ENCODE measurements at places on chromosomes 6 and 20.

GRCh38 chr6:30219244-30219643, 6.0 kb upstream of the TRIM26 start:
- DNase-seq, result no peak

GRCh38 chr20:55153001-55153645, 677.7 kb downstream of the DOK5 start:
- DNase-seq, result no peak

GRCh38 chr20:20130399-20130798, 78.1 kb downstream of the CFAP61 start:
- no peak for DNase-seq

- DNase-seq, result no peak
These were observed 68.6 kb upstream of the FYN start for GRCh38 chr6:111941686-111942330.

- no peak for DNase-seq
These were observed 8.3 kb downstream of the MTCL3 start for GRCh38 chr6:127510876-127511275.

DNA sequence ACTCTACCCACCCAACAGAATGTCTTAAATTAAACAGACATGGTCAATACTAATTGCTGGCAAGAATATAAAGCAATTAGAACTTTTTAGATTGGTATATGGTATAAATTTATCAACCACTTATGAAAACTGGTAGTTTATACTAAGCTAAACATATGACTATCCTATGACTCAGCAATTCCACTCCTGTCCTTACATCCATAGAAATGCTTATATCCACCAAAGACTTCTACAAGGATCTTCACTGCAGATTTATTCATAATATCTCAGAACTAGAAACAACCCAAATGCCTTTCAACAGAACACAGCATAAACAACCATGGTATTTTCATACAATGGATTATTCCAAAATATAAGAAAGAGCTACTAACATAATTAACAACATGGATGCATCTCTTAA, 4.6 kb downstream of the ZNF184 start:
- no peak for DNase-seq

- DNase-seq, result no peak
These were observed 6.6 kb downstream of the ARHGAP40 start for GRCh38 chr20:38608188-38608587.

- DNase-seq, result no peak
These were observed 14.4 kb downstream of the CCDC167 start for GRCh38 chr6:37485291-37485702.

- no peak for DNase-seq
These were observed 1.7 kb downstream of the SLC22A23 start for GRCh38 chr6:3455147-3455568.

DNA sequence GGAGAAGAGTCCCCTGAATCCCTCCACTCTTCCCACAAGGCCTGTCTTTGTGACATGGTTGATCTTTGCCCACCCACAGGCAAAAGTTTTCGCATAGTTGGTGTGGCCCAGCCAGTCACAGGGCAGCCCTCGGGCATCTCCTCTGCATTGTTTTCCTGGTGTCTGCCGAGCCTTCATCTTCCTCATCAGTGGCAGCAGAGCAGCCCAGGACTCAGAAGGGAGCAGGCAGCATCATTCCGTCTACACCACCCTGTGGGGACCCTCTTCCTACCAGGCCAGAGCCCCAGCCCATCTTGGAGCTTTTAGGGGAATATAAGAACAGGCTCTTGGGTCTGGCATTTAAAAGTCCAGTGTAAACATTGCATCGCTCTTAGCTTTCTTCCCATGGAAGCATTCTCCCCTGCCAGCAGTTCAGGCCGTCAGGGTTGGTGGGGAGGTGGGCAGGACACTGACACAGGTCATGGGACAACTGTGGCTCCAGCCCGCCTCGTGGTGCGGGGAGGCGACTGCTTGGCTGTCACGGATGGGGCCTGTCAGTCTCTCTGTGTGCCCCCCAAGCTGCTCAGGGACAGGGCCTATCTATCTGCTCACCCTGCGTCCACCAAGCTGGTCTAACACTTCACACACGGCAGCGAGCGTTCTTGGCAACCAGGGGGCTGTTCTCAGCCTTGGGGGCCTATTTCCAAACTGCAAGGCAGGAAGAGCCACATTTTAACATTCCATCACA, 38.3 kb downstream of the PDRG1 start:
- no peak for DNase-seq

- no peak for DNase-seq
These were observed 243.5 kb downstream of the TMEM242 start for GRCh38 chr6:157079771-157080170.

GRCh38 chr6:52741872-52742271, 21.4 kb downstream of the GSTA2 start:
- no peak for DNase-seq

- DNase-seq, result no peak
These were observed 40.4 kb downstream of the DNAAF9 start for GRCh38 chr20:3367089-3367488.

DNA sequence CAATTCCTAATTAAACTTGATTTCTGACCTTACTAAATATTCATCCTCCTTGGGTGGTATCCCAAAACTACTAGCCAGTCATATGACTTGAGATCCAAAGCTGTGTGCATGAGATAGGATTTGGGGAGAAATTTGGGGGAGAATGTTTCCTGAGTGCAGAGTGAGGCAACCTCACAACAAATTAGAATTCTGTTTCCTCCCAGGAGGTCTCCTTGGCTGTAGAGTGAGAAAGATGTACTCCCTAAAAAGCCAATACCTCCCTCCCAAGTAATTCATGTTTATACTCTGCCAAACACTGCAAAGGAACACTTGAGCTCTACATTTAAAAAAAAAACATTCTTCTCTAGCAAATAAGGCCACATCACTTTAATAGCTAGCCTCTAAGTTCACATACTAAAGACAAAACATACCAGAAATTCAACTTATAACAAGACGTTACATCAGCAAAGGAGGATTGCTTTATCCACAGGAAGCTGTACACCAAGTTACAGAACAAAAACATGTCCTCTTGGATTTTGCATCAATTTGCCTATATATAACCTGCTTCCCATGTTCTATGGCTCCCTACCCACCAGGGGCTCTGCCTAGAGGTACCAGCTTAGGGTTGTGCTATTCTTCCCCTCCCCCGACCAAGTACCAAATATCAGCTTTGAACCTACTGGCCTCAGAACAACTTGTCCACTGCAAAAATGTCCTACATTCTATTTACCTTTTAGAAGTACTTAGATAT, 15.4 kb upstream of the TMEM30A start:
- DNase-seq, result no peak

GRCh38 chr20:5189917-5190316, 63.1 kb downstream of the CDS2 start:
- DNase-seq, result no peak
